ENCODE measurements at places on chromosomes 12 and 14.

DNA sequence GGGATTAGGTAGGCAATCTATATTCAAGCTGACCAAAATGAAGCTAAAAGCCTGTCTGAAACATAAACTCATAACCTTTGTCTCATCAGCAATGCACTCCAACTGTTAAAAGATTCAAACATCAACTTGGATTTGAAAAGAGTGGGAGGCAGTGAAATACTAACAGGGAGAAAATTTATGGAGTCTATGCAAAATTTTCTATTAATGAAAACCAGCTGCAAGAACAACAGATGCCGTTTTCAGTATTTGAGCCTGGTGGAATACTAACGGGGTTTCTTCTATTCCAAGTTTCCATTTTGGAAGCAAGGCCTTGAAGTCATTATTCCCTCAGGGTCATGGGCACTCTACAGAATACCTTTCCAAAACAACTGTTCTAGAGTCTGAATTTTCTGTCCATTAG, 88.3 kb downstream of the LRP6 start:
- DNase-seq = no peak

GRCh38 chr14:93331728-93332396, 974 bp downstream of the BTBD7 start:
- no peak for DNase-seq

GRCh38 chr12:96236221-96236822, 42.1 kb downstream of the ELK3 start:
- DNase-seq = no peak

GRCh38 chr14:37594238-37594970, 645 bp downstream of the FOXA1 start:
- DNase-seq = peak; percentile 71

DNA sequence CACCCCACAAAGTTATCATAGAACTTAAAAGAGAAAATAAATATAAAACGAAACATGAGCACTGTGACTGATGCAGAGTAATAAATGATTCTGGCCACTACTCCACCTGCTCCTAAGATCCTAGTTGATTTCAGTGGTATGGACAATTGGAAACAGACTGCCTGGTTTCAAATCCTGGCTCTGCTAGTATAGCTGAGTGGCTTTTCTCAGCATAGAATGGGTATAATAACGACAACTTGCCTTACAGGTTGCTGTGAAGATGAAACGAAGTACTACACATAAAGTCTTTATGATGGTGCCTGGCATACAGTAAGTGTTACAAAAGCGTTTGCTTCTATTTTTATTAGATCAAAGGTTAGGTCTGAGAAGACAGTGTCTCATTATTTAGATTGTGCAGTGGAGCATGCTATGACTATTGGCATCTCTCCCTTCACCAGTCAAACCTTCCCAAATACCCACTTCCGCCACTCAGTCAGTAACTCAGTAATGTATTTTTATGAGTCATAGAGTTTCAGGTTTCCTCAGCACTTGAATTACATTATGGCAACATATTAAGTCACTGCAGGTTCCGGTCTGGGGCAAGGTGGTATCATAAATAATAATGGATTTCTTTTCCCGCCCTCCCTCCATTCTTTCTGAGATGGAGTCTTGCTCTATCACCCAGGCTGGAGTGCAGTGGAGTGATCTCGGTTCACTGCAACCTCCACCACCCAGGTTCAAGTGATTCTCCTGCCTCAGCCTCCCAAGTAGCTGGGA, 29.7 kb upstream of the NR2C1 start:
- peak; percentile 73 for DNase-seq

- DNase-seq = no peak
These were observed 125.9 kb downstream of the ALX1 start for GRCh38 chr12:85405781-85406522.

DNA sequence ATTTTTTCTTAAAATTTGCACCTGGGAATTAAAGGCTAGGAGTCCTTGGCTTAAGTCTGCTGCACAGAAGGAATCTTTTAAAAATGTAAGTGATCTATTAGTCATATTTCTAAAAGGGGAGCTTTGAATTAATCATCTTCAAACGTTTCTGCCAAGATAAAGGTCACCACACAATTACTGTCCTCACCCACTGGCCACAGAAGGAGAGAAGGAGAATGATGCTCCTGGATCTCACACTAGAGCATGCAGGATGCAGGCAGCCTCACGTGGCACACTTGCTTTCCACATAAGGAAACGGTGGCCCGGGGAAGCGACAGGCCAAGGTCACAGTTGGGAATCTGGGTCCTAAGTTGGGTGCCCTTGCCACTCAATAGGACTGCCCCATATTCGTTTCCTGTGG, 16.9 kb downstream of the PLEKHG7 start:
- DNase-seq = no peak

DNA sequence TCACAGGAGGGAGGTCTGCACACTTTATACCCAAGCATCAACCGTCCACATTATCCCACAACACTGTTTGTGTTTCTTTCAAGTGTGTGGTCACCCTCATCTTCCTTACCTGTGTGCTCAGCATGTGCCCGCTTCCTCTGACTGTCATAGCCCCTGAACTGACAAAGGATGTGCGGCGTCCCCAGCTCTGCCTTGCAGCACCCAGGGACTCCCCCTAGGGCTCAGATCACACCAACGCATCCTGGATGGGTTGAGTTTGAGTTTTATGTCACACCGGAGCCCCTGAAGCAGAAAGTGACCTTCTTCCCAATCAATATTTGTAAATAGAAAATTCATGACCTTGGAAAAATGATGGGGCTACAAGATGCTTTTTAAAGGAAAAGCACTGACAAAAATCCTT, 770.7 kb upstream of the TMEM132C start:
- DNase-seq = no peak

DNA sequence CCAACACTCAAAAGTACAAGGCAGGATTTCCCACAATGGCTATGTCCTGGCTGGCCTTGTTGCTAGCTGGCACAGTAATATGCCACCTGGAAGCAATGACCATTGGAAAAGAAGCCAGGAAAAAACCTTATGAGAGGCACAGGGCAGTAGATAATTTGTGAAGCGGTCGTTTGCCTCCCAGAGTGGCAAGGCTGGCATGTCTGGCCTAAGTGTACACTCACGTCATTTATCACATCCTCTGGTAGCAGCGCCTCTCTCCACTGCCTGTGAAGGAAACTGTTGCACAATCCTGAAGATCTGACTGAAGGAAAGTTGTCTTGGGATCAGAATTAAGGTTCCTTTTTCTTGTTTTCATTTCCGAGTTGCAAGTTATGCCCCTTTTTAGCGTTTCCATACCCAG, 408.5 kb downstream of the ZFP36L1 start:
- DNase-seq = no peak

DNA sequence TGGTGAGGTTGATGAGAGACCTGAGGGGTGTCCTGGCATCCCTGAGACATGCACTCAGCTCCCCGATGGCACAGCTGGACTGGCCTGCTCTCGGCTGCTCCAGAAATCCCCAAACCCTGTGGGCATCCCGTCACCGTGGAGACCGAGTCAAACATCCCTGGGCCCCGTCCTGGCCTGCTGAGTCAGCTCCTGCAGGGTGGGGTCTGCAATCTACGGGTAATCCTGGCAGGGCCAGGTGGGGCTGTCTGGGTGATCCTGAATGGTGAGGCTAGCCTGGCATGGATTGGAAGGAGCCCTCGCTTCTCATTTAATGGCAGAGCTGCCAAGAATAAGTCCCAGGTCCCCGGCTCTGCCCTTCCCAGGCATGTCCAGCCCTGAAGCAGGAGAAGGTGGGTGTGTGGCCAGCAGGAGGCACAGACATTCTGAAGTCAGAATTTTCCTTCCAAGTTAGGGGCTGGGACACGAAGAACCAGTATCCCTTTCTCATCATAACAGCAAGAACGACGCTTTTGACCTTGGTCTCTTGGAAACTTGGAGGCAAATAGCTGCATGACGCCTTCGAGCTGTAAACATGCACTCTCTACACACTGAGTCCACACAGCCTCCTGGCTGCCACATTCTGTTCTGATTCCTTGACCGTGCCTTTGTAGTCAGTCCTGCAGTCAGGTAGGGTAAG, 17.7 kb upstream of the SERPINA4 start:
- DNase-seq = no peak

- no peak for DNase-seq
These were observed 7.0 kb downstream of the AREL1 start for GRCh38 chr14:74705613-74706500.

GRCh38 chr14:73403181-73403752, 55.1 kb downstream of the NUMB start:
- no peak for DNase-seq

DNA sequence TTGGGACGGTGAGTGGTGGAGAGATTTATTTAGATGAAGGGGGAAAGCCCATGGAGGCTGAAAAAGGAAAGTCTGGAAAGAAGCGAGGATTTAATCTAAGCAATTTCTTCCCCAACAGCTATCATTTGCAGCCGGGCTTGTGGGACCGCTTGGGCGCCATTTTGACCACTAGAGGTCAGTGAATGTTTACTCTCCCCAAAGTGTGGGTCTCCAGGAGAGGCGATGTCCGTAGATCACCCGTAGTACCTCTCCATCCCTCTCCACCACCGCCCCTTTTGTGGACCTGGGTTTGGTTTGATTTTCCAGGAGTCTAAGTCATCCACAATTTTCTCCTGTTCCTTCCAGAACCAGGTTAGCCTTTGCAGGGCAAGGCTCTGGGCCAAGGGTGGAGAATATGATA, 91.2 kb upstream of the PARP11 start:
- peak; percentile 65 for DNase-seq

DNA sequence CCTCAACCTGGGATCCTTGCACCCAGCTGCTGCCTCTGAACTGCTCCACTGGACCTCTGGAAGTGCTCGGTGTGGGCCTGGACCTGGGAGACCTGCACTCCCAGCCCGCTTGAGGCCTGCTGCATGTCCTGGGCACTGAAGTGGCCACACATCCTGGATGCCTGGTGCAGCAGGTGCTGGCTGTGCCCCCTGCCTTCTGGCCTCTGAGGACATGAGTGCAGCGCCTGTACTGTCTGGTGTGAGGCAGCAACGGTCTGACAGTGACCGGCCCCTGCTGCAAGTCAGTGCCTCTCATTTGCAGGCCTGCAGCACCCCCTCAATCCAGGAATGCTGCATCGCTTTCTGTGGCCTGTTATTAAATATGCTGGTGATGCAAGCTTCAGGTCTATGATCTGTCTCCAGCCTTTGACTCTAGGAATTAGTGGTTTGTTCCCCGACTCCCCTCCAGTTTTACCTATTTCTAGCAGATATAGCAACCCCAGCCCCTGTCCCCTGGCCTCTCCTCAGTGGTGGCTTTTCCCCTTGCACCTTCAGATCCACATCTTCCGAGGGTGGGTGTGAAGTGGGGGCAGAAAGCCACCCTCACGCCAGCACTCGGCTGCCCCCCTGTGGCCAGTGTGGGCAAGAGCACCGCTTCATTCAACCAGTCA, 3.6 kb downstream of the SMIM41 start:
- DNase-seq = peak; percentile 88

GRCh38 chr12:9404469-9405260, 196.5 kb upstream of the PZP start:
- DNase-seq = no peak

DNA sequence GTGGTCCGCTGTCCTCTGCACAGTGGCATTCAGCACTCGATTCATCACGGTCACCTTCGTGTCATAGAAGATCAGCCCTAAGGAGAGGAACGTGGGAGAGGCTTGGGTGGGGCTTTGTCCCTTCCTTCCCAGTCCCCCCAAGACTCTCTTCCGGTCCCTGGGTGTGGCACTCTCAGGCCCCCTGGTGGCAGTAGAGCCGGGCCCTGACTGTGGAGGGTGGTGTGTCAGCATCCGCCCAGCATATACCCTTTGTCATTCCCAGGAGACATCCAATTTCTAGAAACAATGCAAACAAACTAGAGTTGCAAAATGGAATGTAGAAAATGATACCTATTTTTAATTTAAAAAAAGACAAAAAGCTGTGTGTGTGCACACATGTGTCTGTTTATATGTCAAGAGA, 45.0 kb downstream of the TRAFD1 start:
- no peak for DNase-seq

GRCh38 chr12:132395908-132396305, 66.5 kb upstream of the GALNT9 start:
- DNase-seq = no peak

DNA sequence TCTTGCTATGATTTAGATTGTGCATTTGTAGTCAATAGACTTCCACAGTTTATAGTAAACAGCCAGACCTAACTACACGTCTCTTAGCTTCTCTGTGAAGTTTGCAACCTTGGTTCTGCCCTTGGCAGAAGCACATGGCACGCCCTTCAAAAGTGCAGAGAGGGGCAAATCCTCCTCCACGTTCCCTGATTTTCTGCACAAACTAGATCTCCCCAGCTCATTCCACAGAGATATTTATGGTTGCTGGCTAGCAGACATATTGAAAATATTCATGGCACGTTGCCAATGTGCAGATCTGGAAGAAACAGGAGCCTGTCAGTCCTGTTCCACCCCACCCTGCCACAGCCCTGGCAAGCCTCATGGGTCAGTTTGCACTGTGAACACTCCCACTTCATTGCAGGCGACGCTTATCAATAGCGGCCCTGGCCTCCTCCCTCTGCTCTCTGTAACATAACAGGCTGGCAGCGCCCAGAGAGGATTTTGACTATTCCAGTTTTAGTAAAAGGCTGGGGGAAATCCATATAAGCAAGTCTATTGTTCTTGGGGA, 6.5 kb upstream of the LGALS3 start:
- DNase-seq = no peak

DNA sequence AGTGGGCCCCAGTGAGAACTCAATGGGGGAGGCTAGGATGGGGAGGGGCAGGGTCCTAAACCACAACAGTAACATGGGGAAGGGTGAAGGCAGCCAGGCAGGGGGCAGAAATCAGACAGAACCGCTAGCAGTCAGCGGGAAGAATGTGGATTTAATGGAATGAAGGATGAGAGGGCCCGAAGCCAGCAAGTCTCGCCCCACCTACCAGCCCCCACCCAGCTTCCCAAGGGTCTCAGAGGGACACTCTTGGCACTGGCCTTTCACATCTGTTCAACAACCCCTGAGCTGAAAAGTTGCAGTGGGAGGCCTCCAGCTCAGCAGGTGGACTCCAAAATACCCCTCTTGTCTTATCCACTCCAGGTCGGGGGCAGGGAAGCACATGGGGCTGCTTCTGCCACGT, 6.5 kb upstream of the SLC6A12 start:
- no peak for DNase-seq

GRCh38 chr14:100790502-100791347, 35.2 kb upstream of the MEG3 start:
- no peak for DNase-seq

- DNase-seq = no peak
These were observed 4.1 kb upstream of the CCER1 start for GRCh38 chr12:90959032-90959431.

DNA sequence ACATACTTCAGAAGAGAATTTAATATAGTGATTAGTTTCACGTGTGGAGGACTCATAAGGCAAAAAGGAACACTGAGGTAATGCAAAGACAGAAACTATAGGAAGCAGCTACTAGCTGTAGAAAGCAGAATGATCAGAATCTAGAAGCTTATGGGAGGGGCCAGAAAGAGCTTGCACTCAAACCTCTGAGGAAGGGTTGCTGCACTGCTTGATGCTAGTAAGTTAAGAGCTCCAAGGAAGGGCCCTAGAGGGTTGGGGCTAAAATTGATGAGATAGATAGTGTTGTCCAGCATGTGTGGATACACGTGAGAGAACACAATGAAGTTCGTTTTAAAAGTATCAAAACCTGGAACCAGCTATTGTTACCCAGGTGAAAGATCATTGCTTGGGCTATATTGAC, 311.1 kb downstream of the SLC6A15 start:
- no peak for DNase-seq

Measured in GM13977 (cell line).